ENCODE measurements at places on chromosomes 4 and X.

DNA sequence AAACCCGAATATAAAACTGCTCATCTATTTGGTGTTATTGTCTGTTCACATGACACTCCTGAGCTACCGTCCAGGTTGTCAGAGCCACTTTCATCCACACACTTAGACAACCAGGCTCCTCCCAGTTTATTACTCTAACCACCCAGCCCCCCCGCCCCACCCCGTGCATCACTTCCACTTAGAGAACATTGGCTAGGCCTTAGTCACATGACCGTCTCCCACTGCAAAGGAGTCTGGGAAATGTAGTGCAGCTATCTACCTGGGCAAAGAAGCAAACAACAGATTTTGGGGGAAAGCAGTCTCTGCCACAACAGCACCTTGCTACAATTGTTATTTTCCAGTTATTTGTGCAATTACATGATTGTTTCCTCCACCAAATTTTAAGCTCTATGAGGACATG lies 57.6 kb upstream of the RBPJ start:
- no peak overlapping the region for H3K27ac ChIP-seq
- no peak for DNase-seq
- H3K4me3 ChIP-seq: no peak overlapping the region
- peaks cover 3% of the 10 kb centered on the region for H3K4me1 ChIP-seq

DNA sequence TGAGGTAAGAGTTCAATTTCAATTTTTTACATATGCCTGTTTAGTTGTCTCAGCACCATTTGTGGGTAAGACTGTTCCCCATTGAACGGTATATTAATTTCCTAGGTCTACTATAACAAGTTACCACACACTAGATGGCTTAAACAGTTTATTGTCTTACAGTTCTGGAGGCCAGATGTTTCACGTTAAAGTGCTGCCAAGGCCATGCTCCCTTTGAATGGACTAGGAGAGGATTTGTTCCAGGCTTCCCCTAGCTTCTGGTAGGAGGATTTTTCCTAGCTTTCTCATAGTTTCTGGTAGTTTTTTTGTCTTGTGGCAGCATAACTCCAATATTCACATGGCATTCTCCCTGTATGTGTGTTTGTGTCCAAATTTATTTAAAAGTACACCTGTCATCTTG lies 149.3 kb upstream of the CYSLTR1 start:
- no peaks in the 10 kb centered on the region for H3K4me1 ChIP-seq
- DNase-seq: no peak
- no peaks in the 10 kb centered on the region for H3K36me3 ChIP-seq
- H3K27me3 ChIP-seq: no peaks in the 10 kb centered on the region
- H3K27ac ChIP-seq: no peak overlapping the region

- H3K27me3 ChIP-seq: no peaks in the 10 kb centered on the region
- H3K27ac ChIP-seq: no peak overlapping the region
- no peaks in the 10 kb centered on the region for H3K36me3 ChIP-seq
- no peaks in the 10 kb centered on the region for H3K4me1 ChIP-seq
- no peak overlapping the region for H3K4me3 ChIP-seq
- DNase-seq: no peak
These were observed 372.6 kb upstream of the CTSO start for GRCh38 chr4:156326246-156326645.

- H3K36me3 ChIP-seq: no peaks in the 10 kb centered on the region
- H3K27ac ChIP-seq: no peak overlapping the region
- no peak overlapping the region for H3K4me3 ChIP-seq
- no peaks in the 10 kb centered on the region for H3K4me1 ChIP-seq
- no peaks in the 10 kb centered on the region for H3K27me3 ChIP-seq
These were observed 177.3 kb downstream of the NSUN7 start for GRCh38 chr4:40927074-40927473.

All from common myeloid progenitor, CD34-positive (primary cell).